ENCODE measurements at places on chromosomes 3 and 15. TPM values are rescaled to one million over a fixed set of nuclear protein-coding genes. Genes with fewer than 3 reads are reported as not detected.

DNA sequence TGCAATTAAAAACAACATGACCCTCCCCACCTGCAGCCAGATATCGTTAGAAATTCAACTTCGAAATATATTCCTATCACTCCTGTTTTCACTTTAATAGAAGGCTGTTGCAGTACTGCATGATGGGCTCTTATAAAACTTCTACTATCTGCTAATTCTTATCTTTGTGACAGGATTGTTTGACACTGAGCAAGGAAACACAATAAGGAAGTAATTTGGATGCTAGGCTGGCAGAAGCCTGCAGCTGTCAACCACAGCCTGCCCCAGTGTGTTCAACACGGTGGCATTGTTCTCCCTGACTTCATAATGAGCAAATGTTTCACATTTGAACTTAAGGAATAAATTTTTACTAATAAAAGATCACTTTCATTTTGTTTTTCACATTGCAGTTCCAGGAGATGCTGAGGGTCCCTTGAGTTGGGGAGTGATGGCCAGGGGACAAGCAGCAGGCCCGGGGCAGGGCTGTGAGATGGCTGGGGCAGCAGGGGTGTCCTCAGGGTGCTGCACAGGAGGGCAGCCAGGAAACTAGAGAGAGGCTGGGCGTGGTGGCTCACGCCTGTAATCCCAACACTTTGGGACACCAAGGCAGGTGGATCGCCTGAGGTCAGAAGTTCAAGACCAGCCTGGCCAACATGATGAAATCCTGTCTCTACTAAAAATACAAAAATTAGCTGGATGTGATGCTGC, 64.8 kb upstream of the SEC61A1 start:
- no peak for DNase-seq

Gene LRRC49
- total RNA-seq, result not detected

DNA sequence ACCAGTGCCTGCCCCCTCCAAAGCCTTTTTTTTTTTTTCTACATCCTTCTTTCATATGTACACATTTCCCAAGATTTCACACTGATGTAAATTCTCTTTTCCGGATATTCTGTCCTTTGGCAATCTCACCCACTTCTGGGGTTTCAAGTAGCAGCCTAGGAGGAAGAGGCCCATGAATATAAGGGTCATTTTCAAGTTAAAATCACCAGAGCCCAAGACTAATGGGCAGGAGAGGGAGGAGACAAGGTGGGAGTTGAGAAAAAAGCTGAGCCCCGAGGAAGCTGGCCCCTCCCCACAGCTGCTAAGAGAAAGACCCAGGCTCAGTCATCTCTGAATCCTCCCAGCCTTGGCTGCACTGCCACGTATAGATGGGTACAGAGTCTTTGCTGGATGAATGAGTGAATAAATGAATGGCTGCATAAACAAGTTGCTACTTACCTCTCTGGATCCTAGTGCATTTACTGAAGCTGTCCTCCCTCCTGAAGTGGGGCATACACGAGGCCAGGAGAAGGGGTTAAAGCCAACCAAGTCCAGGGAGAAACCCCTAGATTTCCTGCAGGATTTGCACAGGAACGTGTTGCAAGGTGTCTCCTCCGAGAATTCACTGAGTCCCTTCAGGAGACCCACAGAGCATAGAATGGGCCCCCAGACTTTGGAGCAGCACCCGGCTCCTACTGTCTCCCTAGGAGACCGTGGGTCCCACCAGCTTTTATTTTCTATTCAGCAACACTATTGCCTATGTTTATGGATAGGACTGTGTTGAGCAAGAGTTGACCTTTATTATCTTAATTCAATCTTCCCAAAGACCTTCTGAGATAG, 100.8 kb upstream of the LIPC start:
- DNase-seq, result no peak

Gene UBXN7
- total RNA-seq, result 77.0 TPM

DNA sequence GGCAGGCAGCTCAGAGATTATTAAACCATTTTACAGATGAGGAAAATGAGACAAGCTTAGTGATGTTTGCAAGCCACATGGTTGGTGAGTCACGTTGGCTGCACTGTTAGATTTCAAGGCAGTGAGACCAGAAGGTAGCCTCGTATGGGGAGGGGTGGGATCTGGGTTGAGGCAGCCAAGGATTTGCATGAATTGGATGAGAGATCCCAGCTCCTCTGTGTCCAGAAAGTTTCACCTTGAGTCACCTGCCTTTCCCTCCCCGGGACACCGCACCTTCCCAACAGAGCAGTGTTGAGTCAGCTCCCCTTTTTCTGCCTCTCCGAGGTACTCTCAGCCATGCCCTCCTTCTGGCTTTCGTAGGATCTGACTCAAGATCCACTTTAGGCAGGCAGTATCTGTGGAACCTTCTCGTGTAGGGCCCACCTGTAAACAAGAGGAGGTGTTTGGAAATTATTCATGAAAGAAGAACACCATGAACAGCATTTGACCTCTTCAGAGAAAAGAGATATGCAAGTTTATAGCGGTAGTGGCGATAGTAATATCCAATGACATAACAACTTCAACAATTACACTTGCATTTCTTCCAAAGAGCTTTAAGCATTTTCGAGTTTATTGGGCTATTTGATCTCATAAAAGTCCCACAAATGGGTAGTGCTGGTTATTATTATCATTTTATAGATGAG, 46.8 kb upstream of the VPS8 start:
- no peak for DNase-seq

DNA sequence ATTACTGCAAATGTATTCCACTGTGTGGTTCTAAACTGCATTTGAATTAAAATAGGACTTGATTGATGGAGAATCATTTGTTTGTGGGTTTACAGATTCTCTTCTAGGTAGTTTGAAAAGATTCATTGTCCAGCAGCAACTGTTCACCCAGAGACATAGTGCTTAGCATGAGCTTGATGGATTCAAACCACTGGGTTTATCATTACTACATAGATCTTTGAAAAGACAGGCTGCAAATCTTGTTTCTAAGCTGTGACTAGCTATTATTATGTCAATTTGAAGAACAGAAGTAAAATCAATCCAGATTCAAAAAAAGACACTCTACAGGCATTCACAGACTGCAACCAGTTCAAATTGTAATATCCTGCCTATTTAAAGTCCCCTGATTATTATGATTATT, 49.8 kb downstream of the MBNL1 start:
- DNase-seq, result no peak

GRCh38 chr3:194380326-194380725, 10.8 kb upstream of the LRRC15 start:
- no peak for DNase-seq

- no peak for DNase-seq
These were observed 23.0 kb downstream of the IGDCC3 start for GRCh38 chr15:65354835-65355172.

Gene DUOXA2
- not detected for total RNA-seq

Gene TMC3
- not detected for total RNA-seq

DNA sequence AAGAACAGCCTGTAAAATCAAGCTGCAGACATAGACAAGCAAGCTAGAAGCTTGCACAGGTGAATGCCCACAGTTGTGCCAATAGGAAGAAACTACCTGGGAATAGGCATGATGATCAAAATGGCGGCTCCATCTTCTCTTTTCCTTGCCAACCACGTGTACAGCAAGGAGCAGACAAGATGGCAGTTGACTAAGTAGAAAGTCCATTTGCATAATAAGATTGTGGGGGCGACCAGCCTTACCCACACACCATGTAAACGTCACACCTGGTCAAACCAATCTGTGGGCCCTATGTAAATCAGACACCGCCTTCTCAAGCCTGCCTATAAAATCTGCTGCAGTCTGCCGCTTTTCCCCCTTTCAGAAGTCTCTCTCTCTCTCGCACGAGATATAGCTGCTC, 25.1 kb upstream of the ANKRD34C start:
- no peak for DNase-seq

Gene PLSCR5
- total RNA-seq, result not detected

- DNase-seq, result no peak
These were observed 5.6 kb downstream of the FOXL2 start for GRCh38 chr3:138941259-138941885.

DNA sequence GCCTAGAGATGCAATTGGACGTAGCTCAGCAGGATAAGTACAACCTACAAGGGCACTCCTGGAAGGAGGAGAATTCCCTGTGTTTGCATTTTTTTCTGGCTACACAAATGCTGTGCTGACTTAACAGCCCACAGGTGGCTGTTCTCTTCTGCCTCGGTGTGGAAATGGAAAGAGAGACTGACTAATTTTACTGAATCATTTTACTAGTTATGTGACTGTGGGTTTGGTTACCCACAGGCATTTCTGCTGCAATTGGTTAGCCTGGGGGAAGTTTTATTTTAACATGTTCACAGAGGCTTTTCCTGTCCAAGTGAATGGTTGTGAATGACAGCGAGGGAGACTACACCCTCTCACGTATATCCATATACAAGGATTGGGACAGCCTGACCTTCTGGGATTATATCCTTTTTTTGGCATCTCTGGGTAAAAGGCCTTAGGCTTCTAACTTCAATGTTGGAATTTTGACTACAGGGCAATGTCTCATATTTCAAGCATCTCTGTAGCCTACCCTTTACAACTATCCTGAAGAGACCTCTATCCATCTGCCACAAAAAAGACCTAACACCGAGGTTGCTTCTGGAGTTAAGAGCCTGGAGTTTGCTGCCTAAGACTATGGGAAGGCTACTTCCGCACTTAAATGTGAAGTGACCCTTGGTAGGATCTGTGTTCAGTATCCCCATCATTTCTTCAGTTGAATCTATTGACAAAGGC, 67.2 kb upstream of the TP63 start:
- no peak for DNase-seq

Gene TGM5
- not detected for total RNA-seq

Gene PARP15
- 61.9 TPM for total RNA-seq

Gene ZNF609
- 68.2 TPM for total RNA-seq

Data from naive thymus-derived CD8-positive, alpha-beta T cell (primary cell).